Activated CD4-positive, alpha-beta T cell treated with anti-CD3 and anti-CD28 coated beads for 4 hours (primary cell): ENCODE measurements at places on chromosomes 7 and 10.

DNA sequence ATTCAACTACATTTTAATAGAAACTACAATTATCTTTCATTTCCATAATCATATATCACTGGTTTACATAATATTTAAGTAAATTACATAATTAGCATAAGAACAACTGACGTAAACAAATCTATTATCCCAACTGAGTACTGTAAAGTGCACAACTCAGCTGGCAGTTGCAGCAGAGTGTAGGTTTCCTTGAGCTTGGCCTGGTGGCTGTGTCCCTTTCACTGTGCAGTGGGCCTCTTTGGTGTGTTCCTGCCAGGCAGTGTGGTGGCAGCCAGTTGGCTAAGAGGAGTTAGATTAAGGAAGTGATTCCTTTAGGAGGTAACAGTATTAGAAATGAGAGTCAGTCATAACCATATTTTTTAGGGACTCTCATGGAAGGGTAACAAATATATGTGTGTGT is 7.0 kb downstream of the NRG3 start:
- DNase-seq, result no peak

DNA sequence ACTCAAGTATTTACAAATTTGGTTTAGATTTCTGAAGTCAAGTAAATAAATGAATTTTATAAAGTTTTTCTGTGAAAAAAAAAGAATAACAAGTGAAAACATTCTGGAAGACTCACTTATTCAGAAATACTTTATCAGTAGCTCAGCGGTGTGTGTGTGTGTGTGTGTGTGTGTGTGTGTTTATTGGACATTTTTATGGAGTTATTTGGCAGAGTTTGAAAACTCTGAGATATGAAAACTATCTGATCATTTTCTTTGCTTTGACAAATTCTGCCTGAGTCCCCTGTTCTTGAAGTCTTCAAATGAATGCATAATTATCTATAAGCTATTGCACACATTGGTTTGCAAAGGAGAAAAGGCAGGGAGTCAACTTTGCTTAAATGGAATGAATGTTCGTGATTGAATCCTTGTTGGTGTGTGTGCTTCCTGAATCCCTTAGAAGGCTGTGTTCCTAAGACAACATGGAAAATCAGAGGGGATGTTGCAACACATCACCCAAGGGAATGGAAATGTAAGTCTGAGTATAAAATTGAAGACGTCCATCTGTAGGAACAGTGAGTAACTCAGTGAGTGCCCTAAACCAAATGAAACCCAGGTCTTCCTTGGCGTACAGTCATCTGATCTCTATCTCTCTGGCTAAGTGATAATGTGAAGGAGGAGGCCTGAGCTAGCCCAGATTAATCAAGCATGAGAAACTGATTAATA is 160.9 kb downstream of the REEP3 start:
- DNase-seq, result no peak

DNA sequence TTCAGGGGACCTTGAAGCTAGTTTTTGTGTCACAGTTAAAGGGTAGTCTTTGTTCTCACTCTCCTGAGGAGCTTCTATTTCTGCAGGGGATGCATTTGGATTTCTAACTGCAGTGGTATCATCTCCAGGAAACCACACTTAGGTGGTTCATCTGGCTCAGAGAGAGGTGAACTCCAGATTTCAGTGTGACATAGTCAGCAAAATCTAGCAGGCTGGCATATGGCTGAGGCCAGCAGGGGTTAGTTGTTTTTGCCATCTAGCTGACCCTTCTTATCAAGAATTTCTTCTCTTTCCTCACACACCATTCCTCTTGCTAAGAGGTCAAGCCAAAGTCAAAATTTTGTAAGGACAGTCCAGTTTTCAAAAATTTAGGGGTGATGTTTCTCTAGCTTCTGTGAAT is 248.2 kb downstream of the REEP3 start:
- DNase-seq, result no peak

DNA sequence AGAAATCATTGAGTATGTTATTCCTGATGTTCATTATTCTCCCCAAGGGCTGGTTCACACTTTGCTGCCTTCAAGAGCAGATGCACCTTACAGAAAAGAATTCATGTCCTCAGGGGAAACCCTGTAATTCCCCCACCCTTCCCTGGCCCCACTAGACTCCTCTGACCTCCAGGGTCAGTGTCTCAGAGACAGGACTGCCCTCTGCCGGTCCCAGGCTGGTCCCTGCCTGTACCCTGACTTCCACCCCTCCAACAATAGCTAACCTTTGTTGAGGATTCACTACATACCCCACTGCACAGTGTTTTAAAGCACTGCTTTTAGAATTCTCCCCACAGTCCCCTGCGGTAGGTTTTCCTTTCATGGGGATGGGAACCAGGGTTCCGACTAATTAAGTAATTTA is 4.4 kb upstream of the SEPHS1 start:
- DNase-seq, result no peak

DNA sequence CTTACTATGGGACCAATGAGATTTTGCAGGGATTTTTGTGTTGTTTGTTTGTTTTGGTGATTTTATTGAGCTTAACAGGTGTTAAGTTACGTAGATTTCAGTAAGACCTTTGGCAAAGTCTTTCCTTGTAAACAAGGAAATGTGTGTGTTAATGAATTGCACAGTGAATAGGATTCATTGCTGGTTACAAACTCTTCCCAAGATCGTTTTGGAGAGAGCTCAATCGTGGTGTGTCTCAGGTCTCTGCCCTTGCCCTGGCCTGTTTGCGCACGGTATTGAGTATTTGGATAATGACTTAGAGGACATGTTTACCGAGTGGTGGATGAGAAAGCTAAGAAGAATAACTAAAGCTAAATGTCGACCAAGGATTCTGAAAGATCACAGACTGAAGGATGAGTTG is 41.9 kb downstream of the PRPF18 start:
- no peak for DNase-seq

DNA sequence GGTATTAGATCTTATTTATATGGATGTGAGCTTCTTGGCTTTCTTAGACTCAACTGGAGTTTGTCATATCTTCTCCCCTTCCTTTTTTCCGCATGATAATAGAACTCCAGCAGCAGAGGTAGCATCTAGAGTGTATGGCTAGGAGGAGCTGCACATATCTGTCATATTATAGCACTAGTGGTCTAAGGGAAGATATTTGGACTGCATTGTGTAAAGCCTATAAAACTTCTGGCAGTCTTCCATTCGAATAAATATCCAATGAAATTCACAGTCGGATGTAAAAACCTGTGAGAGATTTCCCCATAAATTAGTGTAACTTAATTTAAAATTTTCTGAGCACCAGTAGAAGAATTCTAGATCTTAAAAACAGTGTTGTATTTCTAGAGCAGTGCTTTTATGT is 123.9 kb downstream of the PRKG1 start:
- no peak for DNase-seq

- DNase-seq, result no peak
Observed at GRCh38 chr7:45704683-45705016, 130.5 kb downstream of the ADCY1 start.

- no peak for DNase-seq
Observed at GRCh38 chr7:144452064-144452463, 48.6 kb upstream of the NOBOX start.

DNA sequence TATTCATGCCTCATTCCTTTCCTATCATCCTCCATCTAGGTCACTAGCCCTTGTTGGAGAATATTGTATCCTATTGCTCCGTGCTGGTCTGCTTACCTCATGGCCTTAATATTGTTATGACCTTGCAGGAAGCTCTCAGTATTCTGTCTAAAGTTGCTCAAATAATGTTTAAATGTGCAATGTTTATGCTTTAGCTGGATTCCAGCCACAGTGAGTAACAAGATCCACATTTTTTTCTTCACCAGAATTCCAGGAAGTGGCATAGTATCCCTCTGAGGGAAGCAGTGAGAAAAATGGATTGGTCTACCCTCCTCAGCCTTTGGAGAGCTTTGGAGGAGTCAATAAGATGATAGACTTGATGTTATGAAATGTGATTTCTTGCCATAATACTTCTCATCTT is 402.6 kb downstream of the NRG3 start:
- DNase-seq, result no peak

GRCh38 chr10:4254101-4254994 is 469.3 kb upstream of the KLF6 start:
- no peak for DNase-seq

- DNase-seq, result peak; percentile 18
Observed at GRCh38 chr7:33062023-33062781, at the start of gene NT5C3A. Gene NT5C3A (minus strand): TSS chr7:33062776. CDS start chr7:33062705, 71 bp downstream.

- DNase-seq, result no peak
Observed at GRCh38 chr10:14821635-14822375, 16.0 kb downstream of the CDNF start.

GRCh38 chr7:139675127-139676125 is 102.4 kb downstream of the HIPK2 start:
- no peak for DNase-seq

GRCh38 chr7:140082770-140083169 is 20.0 kb upstream of the PARP12 start:
- no peak for DNase-seq

- DNase-seq, result no peak
Observed at GRCh38 chr10:3491571-3491970, 293.4 kb downstream of the KLF6 start.

- no peak for DNase-seq
Observed at GRCh38 chr10:28249512-28249911, 53.4 kb downstream of the MPP7 start.

- DNase-seq, result no peak
Observed at GRCh38 chr7:43538404-43538771, 44.5 kb upstream of the STK17A start.

DNA sequence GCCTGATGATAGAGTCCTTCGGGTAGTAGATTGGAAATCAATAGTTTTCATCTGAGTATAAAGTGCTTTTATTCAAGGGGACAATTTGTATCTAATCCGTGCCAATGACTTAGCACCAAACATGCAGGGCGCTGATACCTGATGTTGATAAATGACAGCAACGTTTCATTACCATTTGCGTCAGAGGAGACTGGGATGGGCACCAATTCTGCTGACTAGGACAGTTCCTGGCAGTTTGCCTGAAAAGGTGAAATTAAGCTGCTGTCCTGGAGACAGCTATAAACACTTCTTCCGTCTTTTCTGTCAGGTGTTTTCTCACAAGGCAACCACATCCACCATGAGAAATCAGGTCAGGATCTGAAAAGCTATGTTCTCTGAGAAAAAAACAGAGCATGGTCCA is 1136.4 kb downstream of the TYW1 start:
- no peak for DNase-seq

- DNase-seq, result no peak
Observed at GRCh38 chr7:45457591-45457990, 116.6 kb upstream of the ADCY1 start.

- no peak for DNase-seq
Observed at GRCh38 chr7:38855386-38855785, 53.6 kb downstream of the VPS41 start.

DNA sequence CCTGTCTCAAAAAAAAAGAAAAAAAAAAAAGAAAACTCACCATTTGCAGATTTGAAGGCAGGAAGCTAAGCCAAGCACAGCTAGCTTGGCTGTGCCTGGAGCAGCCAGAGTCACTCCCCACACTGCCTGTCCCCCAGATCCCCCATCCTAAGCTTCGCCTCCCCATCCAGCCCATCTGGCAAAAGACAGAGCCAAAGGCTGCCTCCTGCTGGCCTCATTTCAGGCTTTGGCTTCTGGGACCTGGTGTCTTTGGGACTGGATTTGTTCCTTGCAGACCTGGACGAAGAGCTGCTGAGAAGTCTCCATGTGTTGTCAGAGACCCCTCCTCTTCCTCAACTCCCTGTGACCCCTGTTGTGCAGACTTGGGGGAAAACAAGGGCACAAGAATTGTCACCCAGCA is 8.1 kb downstream of the ASL start:
- no peak for DNase-seq

- DNase-seq, result peak; percentile 86
Observed at GRCh38 chr10:79331709-79332108, 15.6 kb upstream of the PPIF start.

DNA sequence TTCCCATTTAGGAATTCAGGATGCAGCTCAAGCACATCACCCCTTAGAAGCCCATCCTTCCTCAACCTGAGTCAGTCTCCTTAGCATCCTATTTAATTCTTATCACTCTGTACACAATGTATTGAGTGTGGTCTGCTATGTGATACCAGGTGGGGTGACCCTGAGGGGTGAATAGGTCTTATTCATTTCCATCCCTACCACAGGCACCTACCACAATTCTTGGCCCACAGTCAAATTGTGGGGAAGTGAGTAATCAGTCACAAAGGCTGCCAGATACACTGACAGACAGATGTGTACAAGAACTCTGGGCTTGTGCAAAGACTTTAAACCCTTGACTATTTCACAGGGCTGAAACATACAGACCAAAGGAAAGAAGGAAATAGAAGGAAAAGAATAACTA is 560.5 kb downstream of the PARD3 start:
- DNase-seq, result no peak

GRCh38 chr7:33534833-33535232 is 370.5 kb upstream of the BMPER start:
- no peak for DNase-seq

GRCh38 chr10:22365233-22365632 is 19.9 kb downstream of the SPAG6 start:
- no peak for DNase-seq

DNA sequence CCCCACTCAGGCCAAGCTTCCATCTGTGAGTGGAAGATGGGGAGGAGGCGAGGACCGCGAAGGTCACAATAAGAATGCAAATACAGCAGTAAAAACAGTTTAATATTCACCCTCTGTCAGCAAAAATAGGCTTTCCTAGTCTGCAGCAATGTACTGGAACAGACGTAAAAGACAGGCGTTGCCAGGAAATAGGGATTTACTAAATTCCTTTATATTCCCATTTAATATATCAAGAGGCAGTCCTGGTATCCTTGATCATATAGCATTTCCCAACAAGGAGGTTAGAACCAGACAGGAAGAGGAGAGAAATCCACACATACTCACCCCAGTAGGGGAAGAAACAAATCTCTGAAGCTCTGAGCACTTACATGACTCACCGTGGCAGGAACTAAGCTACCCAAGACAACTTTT is 1054.9 kb upstream of the C7orf33 start:
- DNase-seq, result no peak

GRCh38 chr10:4006051-4006450 is 221.0 kb upstream of the KLF6 start:
- DNase-seq, result no peak

DNA sequence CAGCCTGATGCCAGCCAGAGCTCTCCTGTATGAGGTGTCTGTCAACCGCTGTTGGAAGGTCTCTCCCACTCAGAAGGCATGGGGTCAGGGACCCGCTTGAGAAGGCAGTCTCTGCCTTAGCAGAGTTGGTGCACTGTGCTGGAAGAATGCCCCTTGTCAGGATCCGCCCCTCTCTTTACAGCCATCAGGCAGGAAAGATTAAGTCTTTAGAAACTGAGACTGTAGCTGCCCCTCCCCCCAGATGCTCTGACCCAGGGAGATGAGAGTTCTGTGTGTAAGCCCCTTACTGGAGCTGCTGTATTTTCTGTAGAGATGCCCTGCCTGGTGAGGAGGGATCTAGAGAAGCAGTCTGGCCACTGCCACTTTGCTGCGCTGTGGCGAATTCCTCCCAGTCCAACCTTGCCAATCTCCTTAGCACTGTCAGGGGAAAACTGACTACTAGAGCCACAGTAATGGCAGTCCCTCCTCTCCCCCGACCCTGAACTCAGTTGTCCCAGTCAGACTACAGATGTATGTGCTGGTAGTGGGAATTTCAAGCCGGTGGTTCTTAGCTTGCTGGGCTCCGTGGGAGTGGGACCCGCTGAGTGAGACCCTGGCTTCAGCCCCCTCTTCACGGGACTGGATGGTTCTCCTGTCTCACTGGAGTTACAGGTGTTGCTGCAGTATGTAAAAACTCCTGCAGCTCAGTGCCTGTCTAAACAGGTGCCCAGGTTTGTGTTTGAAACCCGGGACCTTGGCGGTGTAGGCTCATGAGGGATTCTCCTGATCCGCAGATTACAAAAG is 285.5 kb upstream of the ZWINT start:
- DNase-seq, result no peak
